ENCODE measurements at places on chromosomes 2 and 18.

- DNase-seq = no peak
Measured at GRCh38 chr2:227881866-227882517, 10.6 kb downstream of the DAW1 start.

DNA sequence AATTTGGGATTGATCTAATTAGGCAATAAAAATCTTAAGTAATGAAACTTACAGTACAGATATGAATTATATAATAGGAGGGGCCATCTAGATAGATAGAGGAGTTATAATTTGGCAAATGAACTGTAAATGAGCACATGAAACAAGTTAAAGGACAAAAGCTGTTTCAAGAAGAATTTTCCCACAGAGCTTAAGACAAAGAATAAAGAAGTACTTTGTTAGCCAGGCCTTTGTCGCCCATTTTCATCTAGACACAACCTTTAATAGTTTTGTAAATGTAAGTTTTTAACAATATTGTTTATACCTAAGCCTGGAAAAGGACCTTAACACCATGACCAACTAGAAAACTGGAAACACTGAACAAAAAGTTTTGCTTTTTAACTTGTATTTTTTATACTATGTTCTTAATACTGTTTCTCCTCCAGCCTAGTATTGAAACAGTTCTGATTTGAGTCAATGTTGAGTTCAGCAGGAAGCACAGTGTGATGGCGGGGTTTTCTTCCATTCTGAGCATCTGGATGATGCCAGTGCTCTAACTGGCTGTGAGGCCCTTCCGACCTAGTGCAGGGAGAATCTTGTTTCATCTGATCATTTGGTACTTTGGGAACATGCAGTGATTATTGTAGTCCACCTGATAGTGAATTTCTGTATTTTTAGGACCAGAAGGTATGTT lies 37.6 kb downstream of the FARP2 start:
- no peak for DNase-seq

GRCh38 chr2:191041418-191042161 lies 27.6 kb upstream of the STAT1 start:
- no peak for DNase-seq

DNA sequence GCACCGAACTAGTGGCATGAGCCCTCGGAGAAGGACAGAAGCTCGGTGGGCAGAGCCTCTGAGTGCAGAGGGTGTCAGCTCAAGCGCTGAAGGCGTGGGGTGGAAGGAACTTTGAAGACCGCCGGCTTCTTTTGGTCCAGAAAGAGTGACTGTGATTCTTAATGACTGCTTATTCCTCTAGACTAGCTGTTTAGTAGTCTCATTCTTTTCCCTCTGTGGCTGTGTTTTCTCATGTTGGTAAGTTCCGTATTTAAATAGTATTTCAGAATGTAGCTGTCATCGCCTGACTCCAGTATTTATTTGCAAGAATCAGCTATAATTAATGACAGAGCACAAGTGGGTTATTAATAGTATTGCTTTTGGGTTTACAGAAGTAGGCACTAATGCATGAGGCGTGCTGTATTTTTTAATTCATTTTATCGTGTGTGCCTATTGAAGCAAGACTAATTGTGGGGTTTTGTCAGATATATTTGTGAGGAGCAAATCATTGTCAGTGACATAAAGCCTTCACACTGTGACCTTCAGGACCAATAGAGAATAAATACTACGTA lies 80.8 kb upstream of the NFATC1 start:
- no peak for DNase-seq

GRCh38 chr18:74795751-74796150 lies 198.1 kb downstream of the ZNF407 start:
- no peak for DNase-seq

DNA sequence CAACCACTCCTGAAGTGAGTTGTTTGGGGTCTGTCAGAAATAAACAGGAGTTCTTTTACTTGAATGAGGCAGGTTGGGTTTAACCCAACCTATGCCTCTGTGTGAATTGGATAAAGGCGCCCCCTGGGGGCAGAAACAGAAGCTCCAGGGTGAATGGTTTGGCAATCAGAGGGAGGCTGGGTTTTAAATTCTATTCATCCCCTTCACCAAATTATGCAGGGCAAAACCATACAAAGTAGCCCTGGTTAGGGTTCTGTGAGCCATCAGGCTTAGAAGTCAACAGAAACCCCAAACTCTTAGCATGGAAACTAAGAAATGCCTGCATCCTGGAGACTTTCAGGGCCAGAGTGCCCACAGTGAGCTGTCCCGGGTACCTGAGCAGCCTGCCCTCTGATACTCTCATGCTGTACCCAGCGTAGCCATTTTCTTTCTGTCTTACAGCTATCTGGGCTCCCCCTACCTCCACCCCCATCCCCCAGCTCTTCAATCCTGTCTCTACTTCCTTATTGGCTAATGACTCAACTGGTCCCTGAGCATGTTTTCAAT lies 241.5 kb downstream of the ICOS start:
- DNase-seq = no peak

- no peak for DNase-seq
Measured at GRCh38 chr2:111246620-111247061, 125.9 kb downstream of the BCL2L11 start.

DNA sequence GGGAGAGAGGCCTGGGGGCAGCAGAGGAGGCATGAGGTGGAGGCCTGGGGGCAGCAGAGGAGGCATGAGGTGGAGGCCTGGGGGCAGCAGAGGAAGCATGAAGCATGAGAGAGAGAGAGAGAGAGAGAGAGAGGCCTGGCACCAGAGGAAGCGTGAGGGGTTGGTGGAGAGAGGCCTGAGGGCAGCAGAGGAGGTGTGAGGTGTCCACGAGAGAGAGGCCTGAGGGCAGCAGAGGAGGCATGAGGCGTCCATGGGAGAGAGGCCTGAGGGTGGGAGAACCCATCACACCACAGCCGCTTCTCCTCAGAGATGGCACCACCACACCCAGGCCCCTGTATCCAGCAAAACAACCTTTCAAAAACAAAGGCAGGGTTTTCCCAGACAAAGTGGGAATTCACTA lies 55.7 kb upstream of the KCNG2 start:
- no peak for DNase-seq
